ENCODE measurements at places on chromosomes 6 and 20.

DNA sequence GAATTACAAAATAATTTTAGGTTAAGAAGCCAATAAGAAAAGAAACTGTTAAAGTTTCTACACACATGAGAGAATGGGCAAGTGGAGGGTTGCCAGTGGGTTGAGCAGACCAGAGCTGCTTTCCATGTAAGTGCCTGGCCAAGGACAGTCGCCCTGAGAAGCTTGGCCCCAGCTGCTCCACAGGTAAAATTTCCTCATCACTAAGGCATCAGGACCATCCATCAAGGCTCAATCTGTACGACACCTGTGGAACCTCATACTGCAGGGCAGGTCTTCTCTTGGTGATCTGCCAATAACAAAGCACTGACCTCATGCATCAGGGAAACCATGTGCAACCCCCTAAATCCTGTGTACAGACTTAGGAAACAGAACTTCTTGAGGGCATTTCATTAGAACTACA, 115.4 kb downstream of the INSM1 start:
- no peak for DNase-seq

GRCh38 chr20:14495066-14495465, 157.7 kb upstream of the FLRT3 start:
- DNase-seq: no peak

DNA sequence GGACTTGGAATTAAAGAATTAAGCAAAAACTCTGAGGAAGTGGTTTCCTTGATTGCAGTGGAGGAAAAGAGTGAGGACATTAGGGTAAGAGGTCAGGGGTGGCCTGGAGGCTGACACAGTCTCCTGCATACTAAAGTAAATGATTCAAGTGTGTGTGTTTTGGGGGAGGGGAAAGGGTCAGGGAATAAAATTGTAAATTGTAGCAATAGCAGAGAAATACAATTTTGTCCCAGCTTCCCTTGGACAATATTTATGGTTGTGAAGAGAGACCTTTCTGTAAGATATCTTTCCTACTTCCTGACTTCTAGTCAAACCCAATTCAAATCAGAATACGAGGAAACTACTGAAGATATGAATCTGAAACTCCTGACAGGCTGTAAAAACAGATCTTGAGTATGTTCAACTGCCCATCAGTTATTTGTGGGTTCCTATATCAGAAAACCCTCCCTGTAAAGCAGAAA, 143.4 kb upstream of the HMGN3 start:
- DNase-seq: no peak

- DNase-seq: no peak
These were observed 219.8 kb upstream of the ARID1B start for GRCh38 chr6:156557251-156557910.

DNA sequence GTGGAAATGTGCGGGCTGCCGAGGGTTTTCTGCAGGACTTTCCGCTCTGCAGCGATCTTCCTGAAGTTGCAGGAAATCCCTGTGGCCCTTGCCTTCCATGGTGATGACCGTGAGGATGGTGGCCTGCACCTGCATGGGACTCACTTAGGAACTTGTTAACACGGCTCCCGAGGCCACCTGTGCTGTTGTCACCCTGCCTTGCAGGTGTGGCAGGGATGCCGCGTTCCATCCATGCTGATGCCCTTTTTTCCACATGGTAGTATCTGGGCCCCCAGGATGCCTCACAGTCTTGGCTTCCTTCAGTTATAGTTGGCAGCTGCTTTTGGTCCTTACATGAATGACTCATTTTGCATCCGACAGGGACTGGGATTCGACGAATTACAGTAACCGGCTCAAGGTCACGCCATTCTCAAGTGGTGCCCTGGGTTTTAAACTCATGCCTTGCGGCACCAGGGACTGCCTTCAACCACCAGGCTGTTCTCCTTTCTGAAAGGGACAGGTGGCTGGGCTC, 37.2 kb downstream of the SYNJ2 start:
- DNase-seq: no peak

- DNase-seq: no peak
These were observed 71.9 kb upstream of the ZNFX1 start for GRCh38 chr20:49349694-49350252.

GRCh38 chr6:132598473-132598872, 8.9 kb upstream of the TAAR5 start:
- DNase-seq: no peak

GRCh38 chr6:63349401-63349800, 29.6 kb upstream of the LGSN start:
- no peak for DNase-seq

DNA sequence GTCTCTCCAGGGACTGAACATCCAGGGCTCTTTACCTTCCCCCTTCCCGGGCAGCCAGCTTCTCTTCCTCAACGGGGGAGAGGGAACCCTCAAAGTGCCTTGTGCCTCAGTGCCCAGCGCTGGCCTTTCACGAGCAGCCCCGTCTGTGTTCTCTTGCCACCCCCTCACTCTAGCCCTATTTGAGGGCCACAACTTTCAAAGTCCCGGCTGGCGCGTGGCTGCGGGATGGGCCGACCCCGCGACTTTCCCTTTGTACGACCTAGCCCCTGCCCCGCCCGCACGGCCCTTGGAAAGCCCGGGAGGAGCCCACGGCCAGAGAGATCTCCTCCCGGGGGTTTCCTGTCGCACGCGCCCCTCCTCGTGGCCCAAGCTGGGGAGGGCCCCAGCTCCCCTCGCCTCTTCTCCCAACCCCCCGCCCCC, 559 bp downstream of the SCRT2 start:
- no peak for DNase-seq

- DNase-seq: no peak
These were observed 6.2 kb downstream of the TRIM38 start for GRCh38 chr6:25968769-25969168.

DNA sequence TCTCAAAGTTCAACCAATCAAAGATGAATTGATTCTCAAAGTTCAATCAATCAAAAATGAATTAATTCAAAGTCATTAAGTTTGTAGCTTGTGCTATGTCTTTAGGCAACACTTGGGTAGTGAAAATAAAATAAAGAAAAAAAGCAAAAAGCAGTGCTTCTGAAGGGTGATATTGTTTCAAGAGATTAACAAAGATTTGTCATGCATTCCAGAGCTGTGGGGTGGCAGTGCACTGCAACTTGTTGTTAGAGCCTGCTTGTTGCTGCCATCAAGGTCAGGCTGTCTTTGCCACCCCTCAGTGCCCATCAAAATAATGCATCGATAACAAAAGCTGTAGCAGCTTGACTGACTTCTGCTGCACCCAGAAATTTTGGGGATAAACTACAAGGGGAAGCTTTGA, 128.6 kb downstream of the RNF144B start:
- no peak for DNase-seq

DNA sequence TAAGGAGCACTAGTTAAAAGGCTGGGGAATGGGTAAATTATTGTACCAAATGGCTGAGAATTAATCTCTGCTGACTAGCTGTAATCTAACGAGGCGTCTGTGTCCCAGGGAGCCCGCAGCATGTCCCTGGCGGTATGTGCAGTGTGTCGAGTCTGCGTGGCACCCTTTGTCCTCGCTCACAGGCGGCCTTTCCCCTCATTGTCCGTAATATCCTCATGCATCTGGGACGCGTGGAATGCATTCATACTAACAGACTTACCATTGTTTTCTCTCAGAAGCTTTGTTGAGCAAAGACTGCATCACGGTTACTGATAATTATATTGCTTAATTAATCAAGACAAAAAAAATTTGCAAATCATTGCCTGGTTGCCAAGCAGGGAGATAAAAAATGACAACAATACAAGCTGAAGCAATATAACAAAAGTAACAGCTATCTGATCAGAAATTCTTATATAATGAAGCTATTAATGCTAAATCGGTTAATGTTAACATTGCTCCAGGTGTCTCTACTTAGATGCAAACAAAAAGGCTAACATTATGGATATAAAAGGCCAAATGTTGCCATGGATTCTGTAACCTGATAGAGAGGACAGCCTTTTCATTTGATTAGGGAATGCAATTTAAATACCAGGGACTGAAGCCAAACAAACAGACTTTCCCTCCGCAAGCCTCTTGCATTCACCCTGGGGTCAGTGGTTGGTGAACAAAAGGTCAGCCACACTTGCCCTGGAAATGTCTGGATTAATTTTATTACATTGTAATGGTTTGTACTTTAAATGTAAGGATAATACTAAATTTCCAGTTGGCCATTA, 124.8 kb downstream of the INSM1 start:
- no peak for DNase-seq

GRCh38 chr6:47203938-47204611, 105.6 kb downstream of the TNFRSF21 start:
- no peak for DNase-seq

DNA sequence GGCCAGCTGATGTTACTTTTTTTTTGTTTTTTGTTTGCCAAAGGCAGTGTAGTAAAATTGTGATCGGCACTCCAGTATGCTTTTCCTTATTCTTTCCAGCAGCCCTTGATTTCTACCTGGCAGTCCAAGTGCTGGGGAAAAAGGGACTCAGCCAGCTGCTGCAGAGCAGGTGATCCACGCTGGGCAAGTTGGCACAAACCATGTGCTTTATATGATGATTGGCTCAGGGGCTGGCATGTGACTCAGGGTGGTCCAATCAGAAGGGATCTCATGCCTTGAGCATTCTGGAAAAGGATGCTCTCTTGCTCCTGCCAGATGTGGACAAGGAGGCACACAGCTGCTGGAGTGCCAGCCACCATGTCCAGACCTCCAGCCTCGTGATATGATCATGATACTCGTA, 54.5 kb downstream of the SULF2 start:
- no peak for DNase-seq

DNA sequence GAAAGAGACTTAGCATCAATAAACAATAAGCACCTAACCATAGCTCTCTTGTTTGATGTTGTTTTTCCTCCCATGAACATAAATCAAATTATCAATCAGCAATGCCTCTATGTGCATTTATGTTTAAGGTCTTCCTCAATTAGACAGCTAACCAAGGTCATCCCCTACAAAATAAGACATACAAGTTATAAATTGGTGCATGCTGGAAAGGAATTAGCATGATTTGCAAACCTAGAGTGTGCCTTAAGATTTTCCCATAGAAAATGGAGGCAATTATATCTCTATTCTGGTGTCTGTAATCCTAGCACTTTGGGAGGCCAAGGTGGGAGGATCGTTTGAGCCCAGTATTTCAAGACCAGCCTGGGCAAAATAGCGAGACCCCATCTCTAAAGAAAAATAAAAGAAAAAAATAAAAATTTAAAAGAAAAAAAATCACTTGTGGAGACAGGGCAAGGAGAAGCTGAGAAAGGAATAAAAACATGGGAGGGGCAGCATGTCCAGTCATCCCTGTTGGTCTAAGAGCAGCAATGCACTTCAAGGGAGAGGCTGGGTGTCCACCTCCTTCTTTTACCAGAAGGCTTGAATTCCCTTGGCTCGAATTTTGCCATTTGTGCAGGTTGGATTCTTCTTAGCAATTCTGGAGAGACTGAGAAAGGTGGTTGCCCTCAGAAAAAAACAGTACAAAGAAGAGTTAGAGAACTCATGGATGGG, 9.3 kb upstream of the SLPI start:
- no peak for DNase-seq

GRCh38 chr20:62646851-62647520, 4.7 kb downstream of the SLCO4A1 start:
- no peak for DNase-seq

GRCh38 chr6:132698608-132699007, 15.2 kb downstream of the VNN1 start:
- no peak for DNase-seq

DNA sequence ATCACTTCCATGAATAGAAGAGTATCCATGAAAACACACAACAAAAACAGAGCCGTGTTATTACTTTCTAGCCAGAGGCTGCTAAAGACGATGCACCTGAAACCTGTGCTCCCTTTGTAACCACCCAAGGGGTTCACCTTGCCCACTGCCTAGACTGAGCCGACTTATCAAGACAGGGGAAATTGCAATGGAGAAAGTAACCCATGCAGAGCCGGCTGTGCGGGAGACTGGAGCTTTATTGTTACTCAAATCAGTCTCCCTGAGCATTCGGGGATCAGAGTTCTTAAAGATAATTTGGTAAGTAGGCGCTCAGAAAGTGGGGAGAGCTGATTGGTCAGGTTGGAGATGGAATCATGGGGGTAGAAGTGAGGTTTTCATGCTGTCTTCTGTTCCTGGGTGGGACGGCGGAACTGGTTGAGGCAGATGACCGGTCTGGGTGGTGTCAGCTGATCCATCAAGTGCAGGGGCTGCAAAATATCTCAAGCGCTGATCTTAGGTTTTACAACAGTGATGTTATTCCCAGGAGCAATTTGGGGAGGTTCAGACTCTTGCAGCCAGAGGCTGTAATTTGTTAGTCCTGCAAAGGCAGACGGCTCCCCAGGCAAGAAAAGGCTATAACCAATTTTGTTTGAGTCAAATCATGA, 366.6 kb downstream of the PREX1 start:
- no peak for DNase-seq

- DNase-seq: no peak
These were observed 48.3 kb upstream of the IPCEF1 start for GRCh38 chr6:154404791-154405400.

GRCh38 chr20:15154070-15154469, 816.7 kb upstream of the FLRT3 start:
- DNase-seq: no peak

DNA sequence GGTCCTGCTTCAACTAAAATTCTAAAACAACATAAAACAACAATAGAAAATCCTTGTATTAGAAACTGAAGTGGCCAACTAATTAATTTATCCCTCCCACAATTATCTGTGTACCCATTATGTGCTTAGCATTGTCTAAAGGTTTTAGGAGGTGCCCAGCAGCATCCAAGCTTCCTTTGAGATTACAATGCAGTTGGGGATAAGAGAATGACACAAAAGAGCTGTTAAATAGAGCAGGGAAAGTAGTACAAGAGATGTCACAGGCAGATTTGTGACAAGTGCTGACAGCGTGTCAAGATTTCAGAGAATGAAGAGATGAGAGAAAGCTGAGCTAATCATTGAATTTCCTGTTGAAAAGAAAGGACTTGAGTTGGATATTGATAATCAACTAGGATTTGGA, 204.8 kb downstream of the OTOR start:
- DNase-seq: no peak

- DNase-seq: no peak
These were observed 6.0 kb upstream of the MRAP2 start for GRCh38 chr6:84027340-84028181.
